ENCODE measurements at places on chromosomes 7 and 10. TPM values are rescaled to one million over a fixed set of nuclear protein-coding genes. Genes with fewer than 3 reads are reported as not detected.
A peak's percentile ranks its signal among the peaks of the same experiment; 100 is the strongest.

GRCh38 chr10:22824520-22824919, 103.3 kb upstream of the ARMC3 start:
- no peak for DNase-seq

GRCh38 chr10:103072276-103072675, 120.8 kb downstream of the NT5C2 start:
- no peak for DNase-seq

GRCh38 chr7:55569797-55570196, 2.5 kb downstream of the VOPP1 start:
- DNase-seq, result no peak

DNA sequence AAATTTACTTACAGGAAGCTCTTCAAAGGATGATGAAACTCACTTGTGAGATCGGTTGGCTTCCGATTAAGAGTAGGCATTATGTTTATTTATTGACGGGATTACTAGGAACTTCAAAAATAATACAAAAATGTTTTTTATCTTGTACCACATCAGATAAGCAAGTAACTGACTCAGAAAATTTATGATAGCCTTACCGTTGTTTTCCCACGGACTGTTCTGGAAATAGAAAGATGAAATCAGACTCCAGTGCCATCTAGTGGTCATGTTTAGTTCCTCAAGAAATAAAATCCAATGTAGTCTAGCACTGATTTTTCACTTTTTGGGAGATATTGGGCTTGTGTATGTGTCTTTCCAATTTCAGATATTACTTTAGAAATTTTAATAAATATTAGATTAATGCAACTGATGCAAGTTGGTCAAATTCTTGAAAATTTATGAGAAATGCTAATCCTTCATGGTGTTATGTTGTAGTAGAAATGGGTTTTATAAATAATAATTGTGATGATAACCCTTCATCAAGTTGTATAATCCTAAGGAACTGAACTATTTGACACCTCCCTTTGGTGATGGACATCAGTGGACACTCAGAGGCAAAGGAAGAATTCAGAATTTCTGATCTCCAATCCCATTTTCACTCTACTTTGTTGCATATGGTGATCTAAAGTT, 168.8 kb downstream of the TMEM26 start:
- DNase-seq, result no peak

DNA sequence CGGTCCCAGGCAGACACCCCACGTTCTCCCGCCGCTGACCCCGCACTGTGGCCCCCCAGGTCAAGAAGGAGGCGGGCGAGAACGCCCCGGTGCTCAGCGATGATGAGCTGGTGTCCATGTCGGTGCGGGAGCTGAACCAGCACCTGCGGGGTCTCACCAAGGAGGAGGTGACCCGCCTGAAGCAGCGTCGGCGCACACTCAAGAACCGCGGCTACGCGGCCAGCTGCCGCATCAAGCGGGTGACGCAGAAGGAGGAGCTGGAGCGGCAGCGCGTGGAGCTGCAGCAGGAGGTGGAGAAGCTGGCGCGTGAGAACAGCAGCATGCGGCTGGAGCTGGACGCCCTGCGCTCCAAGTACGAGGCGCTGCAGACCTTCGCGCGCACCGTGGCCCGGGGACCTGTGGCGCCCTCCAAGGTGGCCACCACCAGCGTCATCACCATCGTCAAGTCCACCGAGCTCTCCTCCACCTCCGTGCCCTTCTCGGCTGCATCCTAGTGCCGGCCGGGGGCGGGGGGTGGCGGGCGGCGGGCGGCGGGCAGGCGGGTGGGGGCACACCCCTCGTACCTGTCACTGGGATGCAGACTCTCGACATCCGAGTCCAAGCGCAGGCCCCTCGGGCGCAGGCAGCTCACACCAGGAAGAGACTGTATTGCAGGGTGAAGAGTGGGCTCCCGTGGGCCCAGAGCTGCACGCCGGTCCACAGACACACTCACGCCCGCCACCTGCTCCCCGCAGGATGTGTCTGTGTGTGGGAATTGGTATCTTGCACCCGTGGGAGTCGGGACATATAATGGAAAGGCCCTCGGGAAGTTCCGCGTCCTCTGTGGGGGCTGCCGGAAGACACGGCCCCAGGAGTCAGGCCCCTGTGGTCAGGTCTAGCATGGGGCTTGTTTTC, 9.6 kb downstream of the MAFK start:
- DNase-seq, result no peak

DNA sequence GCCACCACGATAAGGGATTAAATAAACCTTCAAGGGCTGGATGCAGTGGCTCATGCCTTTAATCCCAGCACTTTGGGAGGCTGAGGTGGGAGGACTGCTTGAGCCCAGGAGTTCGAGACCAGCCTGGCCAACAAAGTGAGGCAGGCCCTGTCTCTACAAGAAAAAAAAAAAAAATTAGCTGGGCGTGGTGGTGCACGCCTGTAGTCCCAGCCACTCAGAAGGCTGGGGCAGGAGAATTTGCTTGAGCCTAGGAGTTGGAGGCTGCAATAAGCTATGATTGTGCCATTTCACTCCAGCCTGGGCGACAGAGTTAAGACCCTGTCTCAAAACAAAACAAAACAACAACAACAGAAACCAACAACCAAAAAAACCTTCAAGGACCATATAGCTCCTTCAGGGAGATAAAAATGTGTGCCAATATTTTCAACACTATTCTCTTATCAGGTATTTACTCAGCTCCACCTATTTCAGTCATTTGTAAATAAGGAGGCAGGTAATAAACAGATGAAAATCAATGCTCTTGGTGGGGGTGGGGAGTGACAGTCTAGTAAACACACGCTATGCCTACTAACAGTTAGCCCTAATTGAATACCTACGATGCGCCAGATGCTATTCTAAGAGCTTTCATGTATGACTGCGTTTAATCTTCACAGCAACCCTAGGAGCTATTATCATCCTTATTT, 13.2 kb downstream of the BAIAP2L1 start:
- DNase-seq, result no peak

- no peak for DNase-seq
These were observed 35.0 kb upstream of the MRPS16 start for GRCh38 chr10:73287441-73287840.

- DNase-seq, result peak; percentile 58
These were observed 17.2 kb upstream of the ATP6V0E2 start for GRCh38 chr7:149856583-149856982.

DNA sequence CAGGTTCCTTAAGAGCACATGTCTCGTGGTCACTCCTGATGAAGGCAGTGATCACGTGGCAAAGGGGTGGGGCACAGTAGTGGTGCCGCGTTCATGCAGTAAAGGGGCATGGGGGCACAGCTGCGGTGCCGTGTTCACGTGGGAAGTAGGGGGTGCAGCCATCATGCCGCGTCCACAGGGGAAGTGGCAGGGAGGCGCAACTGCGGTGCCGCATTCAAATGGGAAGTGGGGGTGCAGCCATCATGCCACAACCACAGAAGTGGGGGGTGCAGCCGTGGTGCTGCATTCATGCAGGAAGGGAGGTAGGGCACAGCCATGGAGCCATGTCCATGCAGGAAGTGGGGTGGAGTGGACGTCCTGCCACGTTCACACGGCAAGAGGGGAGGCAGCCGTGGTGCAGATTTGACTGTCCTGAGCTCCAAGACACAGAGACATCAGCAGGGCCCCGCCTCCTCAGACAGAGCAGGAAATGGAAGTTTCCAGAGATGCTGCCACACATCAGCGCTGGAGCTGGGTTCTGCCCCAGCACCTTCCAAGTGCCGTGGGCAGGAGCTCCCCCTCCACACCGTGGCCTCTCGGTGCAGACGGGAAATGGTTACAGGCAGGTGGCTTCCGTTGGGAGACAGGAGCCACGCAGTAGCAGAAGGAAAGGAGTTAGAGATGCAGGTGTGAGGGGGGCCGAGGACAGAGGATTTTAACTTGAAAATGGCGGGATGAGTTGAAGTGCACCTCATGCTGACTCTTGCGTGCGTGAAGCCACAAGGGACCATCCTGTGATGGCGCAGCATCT, 95.0 kb upstream of the DDC start:
- peak; percentile 83 for DNase-seq

GRCh38 chr7:95658676-95659075, 62.4 kb upstream of the PDK4 start:
- DNase-seq, result no peak

GRCh38 chr10:80323311-80323710, 33.2 kb downstream of the DYDC1 start:
- no peak for DNase-seq

DNA sequence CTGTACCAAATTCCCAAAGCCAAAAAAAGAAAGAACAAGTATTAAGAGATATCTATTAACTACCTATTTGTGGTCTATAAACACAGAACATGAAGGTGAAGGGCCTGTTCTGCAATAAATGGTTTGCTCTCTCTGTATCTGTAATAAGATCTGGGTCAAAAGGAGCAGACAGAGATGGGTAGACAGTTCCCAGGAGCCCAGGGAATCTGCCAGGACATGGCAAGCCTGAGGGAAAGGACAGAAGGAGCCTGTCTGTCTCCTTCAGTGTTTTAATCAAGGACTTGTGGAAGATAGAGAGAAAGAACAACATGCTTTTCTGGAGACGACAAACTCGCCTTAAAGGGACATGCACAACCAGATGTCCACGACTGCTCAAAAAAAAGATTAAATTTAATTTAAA, 165.7 kb downstream of the ELMO1 start:
- no peak for DNase-seq

GRCh38 chr7:80977751-80978150, 58.9 kb upstream of the SEMA3C start:
- no peak for DNase-seq

GRCh38 chr7:125122173-125122572, 192.5 kb upstream of the POT1 start:
- DNase-seq, result no peak

- DNase-seq, result no peak
These were observed 18.9 kb upstream of the NRBF2 start for GRCh38 chr10:63114031-63114814.

DNA sequence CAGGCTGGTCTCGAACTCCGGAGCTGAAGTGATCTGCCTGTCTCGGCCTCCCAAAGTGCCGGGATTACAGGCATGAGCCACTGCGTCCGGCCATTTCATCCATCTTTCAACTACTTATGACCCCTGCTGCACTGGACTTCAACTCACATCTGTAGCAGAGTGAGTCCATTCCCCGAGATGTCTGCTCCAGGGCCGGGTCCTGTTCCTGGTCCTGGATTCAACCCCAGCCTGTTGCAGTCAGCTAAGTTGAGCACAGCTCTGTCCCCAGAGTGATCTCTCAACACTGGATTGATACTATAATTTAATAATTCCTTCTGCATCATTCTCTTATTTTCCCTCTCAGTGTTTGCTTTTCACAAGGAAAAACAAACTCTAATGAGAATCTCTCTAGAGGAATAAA, 25.8 kb downstream of the PRTFDC1 start:
- no peak for DNase-seq

GRCh38 chr7:55568613-55569268, 3.6 kb downstream of the VOPP1 start:
- no peak for DNase-seq

- DNase-seq, result no peak
These were observed 291.3 kb downstream of the REEP3 start for GRCh38 chr10:63812501-63812900.

IFT22 gene
- 6.8 TPM for total RNA-seq

TRIM73 gene
- total RNA-seq, result 3.0 TPM

MYH16 gene
- total RNA-seq, result not detected

PPRC1 gene
- 55.0 TPM for total RNA-seq

NEBL gene
- 0.10 TPM for total RNA-seq

PTPN20 gene
- total RNA-seq, result 1.3 TPM

PLPP4 gene
- total RNA-seq, result not detected

STEAP4 gene
- not detected for total RNA-seq

DENND2A gene
- total RNA-seq, result not detected

NOBOX gene
- total RNA-seq, result not detected

LGI1 gene
- not detected for total RNA-seq

Data from activated naive CD4-positive, alpha-beta T cell treated with anti-CD3 and anti-CD28 coated beads for 36 hours (primary cell).